Astrocyte (in vitro differentiated cells and primary cell): ENCODE measurements at places on chromosomes 16 and 17. TPM values are rescaled to one million over a fixed set of nuclear protein-coding genes. Genes with fewer than 3 reads are reported as not detected.

- no peaks in the 10 kb centered on the region for H3K4me1 ChIP-seq
- no peaks in the 10 kb centered on the region for H3K36me3 ChIP-seq
- no peak for DNase-seq
- no peak overlapping the region for H3K4me3 ChIP-seq
These were observed 228.9 kb upstream of the RPL38 start for GRCh38 chr17:73974536-73974935.

Gene NAGS
- total RNA-seq = 0.91 and 1.0 TPM in 2 replicates

- H3K4me1 ChIP-seq = peaks cover 14% of the 10 kb centered on the region
- no peaks in the 10 kb centered on the region for H3K36me3 ChIP-seq
- no peak overlapping the region for H3K4me3 ChIP-seq
These were observed 57.9 kb upstream of the MAF start for GRCh38 chr16:79658301-79659033.

Gene TMEM114
- not detected in 2 replicates for total RNA-seq

- no peak overlapping the region for H3K27ac ChIP-seq
- H3K4me1 ChIP-seq = no peaks in the 10 kb centered on the region
- H3K4me3 ChIP-seq = no peak overlapping the region
- DNase-seq = no peak
These were observed 23.4 kb upstream of the MPO start for GRCh38 chr17:58303971-58304749.
